Activated T-helper 1 cell treated with anti-CD3 and anti-CD28 coated beads, Interleukin-12 subunit alpha, Interleukin-12 subunit beta, Interleukin-2, Interleukin-4 antibody, amounts not matched to agents 30 ng/mL and 10 ng/mL and 1 ng/mL, durations not matched to agents 14 hours and 24 hours and 36 hours (primary cell): ENCODE measurements at places on chromosomes 16 and 17.

GRCh38 chr16:14505846-14506245 is 124.2 kb downstream of the PARN start:
- no peak for DNase-seq

DNA sequence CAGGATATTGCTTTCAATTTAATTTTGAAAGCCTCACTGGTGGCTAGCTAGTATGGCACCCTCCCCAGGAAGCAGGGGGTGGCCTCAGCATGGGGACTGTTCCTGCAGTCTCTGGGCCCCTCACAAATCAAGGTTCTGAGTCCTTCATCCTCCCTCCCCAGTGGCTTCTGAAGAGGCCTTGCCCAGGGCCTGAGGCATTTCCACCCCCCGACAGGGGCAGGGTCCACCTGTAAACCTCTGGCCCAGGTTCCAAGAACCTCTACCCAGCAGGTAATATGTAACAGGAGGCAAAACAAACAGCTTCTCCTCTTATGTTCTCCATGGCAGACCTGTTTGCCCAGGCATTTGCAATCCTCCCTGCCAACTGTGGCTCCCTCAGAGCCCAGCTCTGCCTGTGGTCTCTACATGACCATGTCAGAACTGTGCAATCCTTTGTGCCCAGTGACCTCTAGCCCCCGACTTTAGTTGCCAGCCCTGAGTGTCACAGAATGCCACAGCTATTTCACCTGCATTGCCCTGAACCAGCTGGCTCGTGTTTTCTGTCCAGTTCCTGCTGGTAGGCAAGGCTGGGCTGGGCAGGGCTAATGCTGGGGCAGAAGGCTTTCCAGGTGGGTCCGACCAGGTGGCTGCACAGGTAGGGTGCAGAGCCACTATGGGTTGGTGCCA is 14.3 kb downstream of the ACSF2 start:
- no peak for DNase-seq

- DNase-seq, result no peak
These were observed 88.8 kb upstream of the GSE1 start for GRCh38 chr16:85524365-85524629.

GRCh38 chr16:78483124-78483992 is 383.9 kb downstream of the WWOX start:
- DNase-seq, result no peak

GRCh38 chr17:50364715-50365114 is 8.3 kb downstream of the MRPL27 start:
- DNase-seq, result no peak

- DNase-seq, result no peak
These were observed 5.4 kb downstream of the MYO1C start for GRCh38 chr17:1486802-1487695.

DNA sequence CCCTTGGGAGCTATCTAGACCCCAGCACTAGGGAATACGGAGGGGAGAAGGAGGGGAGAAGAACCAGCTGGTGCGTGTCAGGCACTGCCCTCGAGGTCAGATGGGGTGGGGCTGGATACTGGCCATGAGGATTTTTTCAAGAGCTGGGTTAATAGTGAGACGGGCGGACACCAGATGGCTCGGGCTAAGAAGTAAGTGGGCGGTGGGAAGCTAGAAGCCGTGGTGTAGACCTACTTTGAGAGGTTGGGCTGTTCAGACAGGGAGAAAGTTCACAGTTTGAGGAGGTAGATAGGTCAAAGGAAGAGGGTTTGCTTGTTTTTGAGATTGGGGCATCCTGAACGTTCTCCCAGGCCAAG is 303.8 kb downstream of the SEC14L1 start:
- no peak for DNase-seq

DNA sequence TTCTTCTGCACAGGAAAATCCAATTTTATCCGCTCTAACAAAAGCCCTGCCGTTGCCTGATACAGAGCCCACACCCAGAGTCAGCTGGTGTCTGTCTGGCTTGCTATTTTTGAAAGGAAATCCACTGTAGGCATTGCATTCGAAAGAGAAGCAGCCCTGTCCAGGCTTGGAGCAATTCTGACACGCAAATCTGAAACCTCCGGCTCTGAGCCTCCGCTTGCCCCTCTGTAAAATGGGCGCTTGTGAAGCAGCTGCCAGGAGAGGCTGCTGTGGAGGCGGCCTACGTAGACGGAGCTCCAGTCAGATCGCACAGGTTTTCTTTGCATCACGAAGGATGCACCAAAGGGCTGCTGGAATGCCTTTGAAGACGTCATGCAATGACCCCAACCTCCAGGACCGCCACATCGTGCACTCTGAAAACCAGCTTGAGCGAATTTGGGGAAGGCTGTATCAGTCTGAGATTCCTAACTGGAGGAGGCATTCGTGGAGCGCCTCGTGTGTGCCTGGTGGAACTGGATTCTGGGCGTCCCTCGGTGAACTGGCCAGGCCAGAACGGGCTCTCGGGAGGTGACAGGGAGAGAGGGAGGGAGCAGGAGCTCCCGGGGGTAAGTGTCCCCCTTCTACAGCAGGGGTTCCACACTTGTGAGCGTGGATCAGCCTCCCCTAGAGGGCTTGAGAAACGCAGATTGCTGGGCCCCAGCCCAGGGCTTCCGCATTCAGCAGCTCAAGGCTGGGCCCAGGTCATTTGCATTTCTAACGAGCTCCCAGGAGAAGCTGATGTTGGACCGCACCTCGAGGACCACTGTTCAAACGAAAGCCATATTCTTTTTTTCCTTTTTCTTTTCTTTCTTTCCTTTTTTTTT is 215.5 kb downstream of the MRTFB start:
- DNase-seq, result peak; percentile 16

DNA sequence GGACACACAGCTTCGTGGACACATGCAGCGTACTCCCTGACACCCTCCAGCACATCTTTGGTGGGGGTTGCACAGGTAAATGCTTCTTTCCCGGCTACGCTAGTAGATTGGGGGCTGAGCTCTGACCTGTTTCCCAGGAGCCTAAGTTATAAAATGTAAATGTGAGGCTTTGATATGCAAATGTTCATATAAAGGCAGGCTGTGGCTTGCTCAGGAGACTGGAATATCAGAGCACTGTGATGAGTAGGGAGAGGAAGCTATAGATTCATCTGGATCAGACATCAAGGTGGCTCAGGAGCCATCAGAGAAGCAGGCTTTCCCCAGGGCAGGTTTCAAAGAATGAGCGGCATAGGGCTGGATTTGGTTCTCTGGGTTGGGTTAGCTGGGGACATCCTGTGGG is 3.4 kb upstream of the ETV4 start:
- DNase-seq, result no peak

DNA sequence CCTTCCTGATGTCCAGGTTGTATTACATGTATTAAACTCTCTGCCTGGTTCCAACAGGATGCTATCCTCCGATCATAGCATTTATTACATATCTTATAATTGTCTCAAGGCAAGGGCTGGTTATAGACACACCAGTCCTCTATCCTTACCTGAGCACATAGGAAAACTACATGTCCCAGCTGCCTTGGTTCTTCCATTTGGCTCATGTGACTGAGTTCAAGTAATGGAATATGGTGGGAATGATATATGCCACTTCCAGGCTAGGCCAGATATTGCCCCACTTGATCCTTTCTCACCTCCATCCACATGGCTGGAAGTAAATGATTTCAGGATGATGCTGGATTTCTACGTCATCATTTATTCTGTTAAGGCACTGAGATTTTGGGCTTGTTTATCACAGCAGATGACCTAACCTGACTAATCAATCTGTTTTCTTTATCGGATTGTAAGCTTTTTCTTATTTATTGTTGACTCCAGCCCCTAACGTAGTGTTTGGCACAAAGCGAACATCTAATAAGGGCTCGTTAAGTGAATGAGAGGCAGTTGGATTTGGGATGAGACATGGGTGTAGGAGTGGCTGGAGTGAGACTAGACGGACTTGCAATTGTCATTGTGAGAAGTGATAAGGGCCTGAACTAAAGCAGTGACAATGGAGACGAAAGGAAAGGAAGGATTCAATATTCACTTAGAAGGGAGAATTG is 8.2 kb upstream of the SHISA9 start:
- DNase-seq, result no peak

DNA sequence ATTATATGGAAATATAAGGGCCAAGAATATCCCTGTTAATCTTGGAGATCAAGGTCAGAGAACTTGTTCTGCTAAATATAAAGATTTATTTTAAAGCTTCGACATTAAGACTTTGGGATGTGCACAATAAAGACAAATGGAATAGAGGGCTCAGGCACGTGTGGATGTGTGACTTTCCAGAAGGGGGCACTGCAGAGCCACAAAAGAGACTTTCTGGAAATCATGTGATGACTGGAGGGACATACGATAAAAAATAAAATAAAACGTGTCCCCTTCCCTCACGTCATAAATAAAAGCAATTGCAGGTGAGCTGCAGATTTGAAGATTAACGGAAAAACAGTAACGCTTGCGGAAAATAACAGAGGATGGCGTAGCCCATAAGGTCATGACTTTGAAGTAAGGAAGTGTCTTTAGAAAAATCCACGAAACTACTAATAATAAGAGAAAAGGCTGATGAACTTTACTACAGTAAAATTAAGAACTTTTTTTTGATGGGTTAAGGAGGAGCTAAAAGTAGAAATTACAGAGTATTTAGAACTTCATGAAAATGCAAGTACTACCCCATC is 9.4 kb upstream of the ENGASE start:
- DNase-seq, result peak; percentile 28

DNA sequence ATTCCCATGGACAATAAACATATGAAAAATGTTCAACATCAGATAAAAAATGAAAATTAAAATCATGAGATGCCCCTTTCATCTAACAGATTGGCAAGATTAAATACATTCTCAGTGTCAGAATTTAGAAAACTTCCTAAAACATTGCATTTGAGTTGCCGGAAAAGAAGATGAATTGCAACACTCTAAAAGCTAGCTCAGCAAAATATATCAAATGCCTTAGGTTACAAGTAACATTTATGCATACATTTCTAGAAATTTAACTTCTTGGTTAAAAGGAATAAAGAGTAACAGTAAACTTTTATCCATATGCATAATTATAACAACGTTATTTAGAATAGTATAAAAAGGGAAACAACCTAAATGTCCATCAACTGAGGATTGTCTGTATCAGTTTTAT is 239.0 kb downstream of the PMP22 start:
- no peak for DNase-seq

- DNase-seq, result peak; percentile 66
These were observed 7.0 kb downstream of the CYTH1 start for GRCh38 chr17:78774956-78775571.

DNA sequence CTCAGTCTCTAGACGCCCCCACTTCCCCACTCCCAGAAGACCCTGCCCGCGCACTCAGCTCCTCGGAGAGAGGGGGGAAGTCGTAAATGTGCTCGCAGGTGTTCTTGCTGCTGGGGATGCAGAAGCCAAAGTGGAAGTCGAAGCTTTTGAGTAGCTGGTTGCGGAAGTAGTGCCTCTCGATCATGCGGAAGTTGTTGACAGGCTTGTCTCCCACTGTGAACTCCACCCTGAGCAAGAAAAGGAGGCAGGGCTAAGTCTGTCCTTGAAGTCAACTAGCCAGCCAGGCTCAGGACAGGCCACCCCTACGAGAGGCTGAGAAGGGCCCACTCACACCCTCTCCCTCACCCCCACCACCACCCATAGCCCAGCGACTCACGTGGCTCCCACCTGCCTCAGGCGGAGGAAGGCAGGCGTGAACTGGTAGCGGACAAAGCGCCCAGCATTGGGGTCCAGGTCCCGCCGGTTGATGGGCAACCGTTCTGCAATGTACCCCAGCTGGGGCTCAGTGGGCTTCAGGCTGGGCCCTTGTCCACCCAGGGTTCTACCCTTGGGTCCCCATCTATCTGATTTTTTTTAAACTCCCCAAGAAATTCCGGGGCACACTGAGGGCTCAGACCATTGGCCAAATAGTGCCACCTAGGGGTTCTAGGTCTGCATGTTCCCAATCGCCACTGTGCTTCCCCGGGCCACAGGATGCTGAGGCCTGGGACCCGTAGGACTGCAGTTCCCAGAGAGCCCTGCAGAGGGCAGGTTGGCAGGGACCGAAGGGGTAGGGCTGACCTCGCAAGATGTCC is 4.6 kb downstream of the UNC119 start:
- DNase-seq, result peak; percentile 65

GRCh38 chr17:76000016-76000754 is 470 bp upstream of the CDK3 start:
- DNase-seq, result peak; percentile 45

- DNase-seq, result no peak
These were observed 85.3 kb upstream of the ATP2A3 start for GRCh38 chr17:4049546-4049945.

DNA sequence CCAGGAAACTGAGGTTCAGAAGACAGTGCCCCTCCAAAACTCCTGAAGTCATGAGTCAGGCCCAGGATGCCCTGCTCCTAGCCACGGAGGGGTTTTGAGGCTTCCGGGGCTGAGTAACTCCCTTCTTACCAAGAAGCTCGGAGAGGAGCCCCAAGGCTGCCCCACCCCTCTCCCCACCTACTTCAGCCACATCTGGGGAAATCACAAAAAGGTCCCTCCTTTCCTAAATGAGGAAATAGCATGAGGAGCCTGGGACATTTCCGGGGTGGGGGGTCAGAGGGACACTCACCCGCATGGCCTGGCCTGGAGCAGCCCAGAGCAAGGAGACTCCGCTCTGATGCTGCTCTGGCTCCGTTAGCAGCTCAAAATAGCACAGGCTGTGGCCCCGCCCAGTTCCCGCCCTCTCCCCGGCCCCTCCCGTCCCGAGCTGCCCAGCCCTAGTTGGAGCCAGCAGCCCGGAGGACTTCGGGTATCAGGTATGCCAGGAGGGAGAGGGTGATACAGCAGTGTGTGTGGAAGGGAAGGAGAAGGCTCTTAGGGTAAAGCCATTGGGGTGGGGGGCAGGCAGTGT is 40.1 kb downstream of the MYO18A start:
- peak; percentile 82 for DNase-seq

DNA sequence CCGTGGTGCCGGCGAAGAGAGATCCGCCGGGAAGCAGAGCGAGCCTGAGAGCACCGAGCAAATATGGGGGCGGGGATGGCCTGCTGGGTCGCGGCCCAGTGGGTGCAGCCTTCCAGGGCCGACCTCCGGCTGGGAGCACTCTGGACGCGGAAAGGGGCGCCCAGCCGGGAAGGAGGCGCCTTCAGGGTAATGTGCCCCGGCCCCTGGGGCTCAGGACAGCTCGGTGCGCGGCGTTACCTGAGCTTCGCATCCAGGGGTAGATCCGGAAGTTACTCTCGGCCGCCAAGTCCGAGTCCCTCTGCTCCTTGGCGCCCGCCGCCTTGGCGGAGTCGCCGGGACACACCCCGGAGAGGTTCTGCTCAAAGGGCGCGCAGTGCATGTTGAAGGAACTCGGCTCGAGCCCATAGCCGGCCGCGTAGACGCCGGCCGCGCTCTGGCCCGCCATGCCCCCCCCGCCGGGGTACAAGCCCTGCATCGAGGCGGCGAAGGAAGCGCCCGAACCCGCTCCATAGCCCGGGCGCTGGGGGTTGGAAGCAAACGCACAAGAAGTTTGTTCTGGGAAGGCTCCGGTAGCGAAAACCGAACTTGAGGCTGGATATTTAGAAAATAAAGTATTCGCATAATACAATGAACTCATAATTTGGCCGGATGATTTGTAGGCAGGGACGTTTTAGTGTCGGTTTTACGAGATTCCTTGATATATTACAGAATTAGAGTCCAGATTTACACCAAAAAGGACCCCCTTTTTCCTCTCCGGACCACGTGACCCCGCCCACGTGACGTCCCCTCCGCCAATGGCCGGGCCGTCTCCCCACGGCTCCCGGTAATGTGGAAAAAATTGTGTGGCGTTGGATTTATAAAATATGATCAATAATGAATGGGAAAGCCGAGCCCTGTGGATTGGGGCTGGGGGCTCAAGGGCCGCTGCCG is at the start of gene HOXB7:
Gene HOXB7, minus strand, starts transcription at position 736 of the 930 bp plus-strand sequence. Its CDS starts 99 bp downstream, at position 637.
- peak; percentile 49 for DNase-seq
